Daoy (cell line): ENCODE measurements at places on chromosomes 12 and 14. TPM values are rescaled to one million over a fixed set of nuclear protein-coding genes. Genes with fewer than 3 reads are reported as not detected.

- DNase-seq = peak; percentile 61
These were observed 22.2 kb upstream of the GPR132 start for GRCh38 chr14:105087308-105087962.

DNA sequence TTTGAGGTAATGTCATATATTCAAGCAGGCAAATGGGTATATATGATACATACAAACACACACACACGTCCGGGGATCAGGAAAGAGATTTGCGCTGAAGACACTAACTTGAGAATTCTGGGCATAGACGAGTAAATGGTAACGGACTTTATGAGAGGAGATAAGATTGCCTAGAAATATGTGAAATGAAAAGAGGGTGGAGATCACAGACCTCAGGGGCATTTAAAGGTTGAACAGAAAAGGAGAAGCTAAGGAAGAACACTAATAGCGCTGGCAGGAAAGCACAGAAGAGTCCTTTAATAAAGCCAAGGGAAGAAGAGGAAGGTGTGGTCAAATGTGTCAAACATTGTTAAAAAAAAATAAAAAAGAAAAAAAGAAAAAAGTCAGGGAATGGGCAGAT, 13.1 kb downstream of the CRY1 start:
- no peak for DNase-seq

DNA sequence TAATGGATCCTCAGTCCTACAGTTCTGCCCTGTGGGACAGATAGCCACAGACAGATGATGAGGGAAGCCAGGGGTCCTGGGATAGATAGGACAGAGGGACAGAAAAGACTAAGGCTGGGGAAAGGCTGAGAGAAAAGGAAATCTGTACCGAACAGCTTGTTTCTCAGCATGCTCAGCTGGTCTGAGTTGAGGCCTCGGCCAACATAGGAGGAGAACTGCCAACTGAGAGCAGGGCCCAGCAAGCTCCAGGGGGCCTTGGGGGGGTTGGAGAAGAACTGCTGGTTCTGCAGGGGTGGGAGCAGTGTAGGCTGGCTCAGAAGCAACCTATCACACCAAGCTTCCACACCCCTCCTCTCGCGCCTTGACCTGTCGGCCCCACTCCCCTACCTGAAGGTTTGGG, 10.1 kb downstream of the IL23A start:
- DNase-seq = no peak

DNA sequence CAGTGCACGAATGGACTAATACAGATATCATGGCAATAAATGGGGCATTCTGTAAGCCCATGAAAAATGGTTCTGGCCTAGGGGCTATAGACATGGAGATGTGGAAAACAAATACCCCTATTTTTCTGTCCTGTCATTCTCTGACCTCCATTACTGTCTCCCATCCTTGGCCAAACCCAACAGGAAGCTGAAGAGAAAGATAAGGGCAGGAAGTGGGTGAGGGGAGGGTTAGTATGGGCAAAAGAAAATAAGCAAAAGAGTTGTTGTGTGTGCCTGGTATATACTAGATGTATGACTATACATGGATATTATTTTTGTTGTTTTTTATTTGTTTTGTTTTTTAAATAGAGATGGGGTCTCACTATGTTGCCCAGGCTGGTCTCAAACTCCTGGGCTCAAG, 339.3 kb downstream of the PCNX1 start:
- no peak for DNase-seq

GRCh38 chr14:43003845-43004244, 1397.2 kb downstream of the LRFN5 start:
- no peak for DNase-seq

- no peak for DNase-seq
These were observed 7.0 kb downstream of the RNASE10 start for GRCh38 chr14:20512177-20512905.

GRCh38 chr12:121391619-121392324, 8.1 kb upstream of the RNF34 start:
- DNase-seq = peak; percentile 25

DNA sequence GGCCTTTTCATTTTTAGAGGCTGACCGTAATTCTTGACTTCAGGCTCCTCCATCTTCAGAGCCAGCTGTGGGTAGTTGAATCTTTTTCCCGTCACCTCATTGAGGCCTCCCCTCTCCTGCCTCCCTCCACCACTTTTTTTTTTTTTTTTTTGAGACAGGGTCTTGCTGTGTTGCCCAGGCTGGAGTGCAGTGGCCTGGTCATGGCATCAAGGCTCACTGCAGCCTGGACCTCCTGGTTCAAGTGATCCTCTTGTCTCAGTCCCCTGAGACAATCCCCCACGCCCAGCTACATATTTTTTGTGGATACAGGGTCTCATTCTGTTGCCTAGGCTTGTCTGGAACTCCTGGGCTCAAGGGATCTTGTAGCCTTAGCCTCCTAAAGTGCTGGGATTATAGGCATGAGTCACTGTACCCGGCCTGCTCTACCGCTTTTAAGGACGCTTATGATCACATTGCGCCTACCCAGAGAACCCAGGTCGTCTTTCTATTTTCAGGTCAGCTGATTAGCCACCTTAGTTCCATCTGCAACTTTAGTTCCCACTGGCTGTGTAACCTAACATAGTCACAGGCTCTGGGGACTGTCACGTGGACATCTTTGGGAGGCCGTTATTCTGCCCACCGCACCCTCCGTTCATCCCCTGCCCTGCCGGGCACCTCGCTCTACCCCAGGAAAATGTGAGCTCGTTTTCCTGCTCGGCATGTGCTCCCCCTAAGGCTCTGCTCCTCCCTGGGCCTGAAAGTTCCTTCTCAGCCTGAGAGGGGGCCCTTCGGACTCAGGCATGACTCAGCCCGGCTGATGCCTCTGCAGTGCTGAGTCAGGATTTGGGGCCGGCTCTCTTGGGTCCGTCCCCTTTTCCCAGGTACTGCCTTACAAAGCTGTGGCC, 13.4 kb downstream of the TNFAIP2 start:
- peak; percentile 83 for DNase-seq

- no peak for DNase-seq
These were observed 37.1 kb downstream of the CMKLR1 start for GRCh38 chr12:108302016-108302402.

- DNase-seq = no peak
These were observed 2.9 kb downstream of the ABHD12B start for GRCh38 chr14:50874757-50875156.

GRCh38 chr12:29725587-29726320, 58.0 kb downstream of the TMTC1 start:
- peak; percentile 13 for DNase-seq

- DNase-seq = no peak
These were observed 14.1 kb downstream of the P2RX2 start for GRCh38 chr12:132632521-132633228.

DNA sequence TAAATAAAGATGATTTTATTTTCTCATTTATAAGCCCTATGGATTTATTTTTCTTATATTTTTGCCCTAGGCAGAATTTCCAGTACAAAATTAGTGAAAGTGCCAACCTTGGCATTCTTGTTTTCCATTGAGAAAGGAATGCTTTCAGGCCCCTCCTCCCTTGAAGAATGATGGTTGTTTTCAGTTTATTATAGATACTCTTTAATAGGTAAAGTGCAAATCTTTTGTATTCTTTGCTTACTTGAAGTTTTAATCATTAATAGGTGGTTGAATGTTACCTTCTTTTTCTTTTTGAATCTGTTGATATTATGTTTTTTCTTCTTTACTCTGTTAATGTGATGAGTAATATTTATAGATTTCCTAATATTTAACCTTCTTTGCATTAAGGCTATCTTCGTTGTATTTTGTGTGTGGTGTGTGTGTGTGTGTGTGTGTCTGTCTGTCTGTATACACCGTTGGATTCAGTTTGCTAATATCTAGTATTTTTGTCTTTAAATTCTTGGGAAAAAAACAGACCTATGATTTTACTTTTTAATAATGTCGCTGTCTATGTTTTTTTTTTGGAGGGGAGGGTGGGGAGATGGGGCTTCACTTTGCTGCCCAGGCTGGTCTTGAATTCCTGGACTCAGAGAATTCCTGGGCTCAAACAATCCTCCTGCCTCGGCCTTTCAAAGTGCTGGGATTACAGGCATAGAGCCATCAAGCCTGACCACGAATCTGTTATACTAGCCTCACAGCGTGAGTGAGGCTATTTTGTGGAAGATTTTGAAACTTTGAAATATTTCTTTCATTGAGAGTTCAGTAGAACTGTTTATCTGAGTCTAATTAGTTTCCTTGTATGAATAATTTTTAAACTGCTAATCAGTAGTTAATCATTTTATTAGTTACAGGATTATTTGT, 13.5 kb downstream of the SRGAP1 start:
- no peak for DNase-seq

DNA sequence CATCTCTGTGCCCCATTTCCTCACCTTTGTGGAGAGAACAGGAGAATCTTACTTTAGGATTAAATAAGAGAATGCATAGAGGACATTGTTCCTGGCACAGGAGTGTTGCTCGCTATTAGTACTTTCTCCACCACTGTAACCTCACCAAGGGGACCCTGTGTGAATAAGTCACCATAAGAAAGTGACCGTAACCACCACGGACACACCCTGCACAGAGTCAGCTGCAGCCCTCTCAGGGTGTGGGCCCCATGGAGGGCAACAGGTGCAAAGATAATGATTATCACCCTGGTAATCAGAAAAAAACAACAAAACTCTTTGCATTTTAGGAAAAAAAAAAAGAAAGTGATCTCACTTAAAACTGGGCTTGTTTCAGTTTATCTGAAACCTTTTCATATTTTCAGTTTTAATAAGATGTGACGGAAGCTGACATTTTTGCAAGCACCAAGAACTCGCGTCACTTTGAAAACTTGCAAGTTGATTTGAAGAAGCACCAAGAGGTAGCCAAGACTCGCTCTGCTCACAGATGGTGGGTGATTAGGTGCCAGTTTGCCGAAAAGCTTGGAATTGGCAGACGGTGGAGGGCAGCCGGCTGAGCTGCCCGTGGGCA, 87.0 kb upstream of the VRK1 start:
- DNase-seq = no peak

- peak; percentile 8 for DNase-seq
These were observed 6.8 kb downstream of the FAM161B start for GRCh38 chr14:73943083-73943482.

GRCh38 chr12:121120323-121120722, 12.4 kb upstream of the P2RX7 start:
- DNase-seq = no peak

GRCh38 chr14:94051115-94051514, 25.0 kb downstream of the OTUB2 start:
- DNase-seq = peak; percentile 35

DNA sequence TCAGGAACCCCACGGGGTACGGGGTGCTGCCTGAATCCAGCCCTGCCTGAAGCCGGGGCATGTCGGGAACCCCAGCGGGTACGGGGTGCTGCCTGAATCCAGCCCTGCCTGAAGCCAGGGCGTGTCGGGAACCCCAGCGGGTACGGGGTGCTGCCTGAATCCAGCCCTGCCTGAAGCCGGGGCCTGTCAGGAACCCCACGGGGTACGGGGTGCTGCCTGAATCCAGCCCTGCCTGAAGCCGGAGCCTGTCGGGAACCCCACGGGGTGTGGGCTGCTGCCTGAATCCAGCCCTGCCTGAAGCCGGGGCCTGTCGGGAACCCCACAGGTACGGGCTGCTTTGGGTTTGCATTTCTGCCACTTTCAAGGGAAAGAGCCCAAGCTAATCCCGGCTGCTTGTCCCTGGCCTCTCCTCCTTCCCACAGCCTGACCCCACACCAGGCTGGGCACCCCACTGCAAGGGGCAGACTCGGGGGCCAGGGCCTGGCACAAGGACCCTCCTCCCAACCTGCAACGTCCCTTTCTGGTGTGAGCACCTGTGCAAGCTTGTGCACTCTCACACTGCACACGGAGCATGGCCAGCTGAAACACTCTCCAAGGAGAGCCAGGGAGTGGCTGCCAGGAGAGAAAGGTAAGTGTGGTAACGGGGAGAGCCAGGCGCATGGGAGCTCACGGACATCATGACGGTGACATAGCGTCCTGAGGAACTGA, 5.6 kb upstream of the FBRSL1 start:
- no peak for DNase-seq

DNA sequence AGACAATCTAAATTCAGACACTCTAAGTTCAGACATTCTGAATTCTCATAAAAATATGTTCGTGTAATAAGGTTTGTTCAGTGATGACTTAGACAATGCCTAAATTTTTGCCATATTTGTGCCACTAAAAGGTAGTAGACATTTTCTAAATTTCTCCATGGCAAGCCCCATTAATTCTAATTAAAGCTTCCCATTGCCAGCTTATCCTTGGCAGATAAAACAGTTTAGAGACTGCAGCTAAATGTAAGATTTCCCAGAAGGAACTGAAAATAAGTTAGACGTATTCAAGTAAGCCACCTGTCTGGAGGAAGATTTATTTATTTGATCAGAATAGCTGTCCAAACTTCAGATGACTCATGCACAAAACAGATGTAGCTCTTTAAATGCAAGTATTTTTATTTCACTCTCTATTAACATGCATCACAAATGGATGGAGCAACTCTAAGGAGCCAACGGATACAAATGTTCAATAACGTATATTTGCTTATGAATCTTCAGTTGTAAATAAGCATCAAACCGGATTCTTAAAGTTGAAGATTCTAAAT, 130.4 kb downstream of the SLC2A13 start:
- no peak for DNase-seq

DNA sequence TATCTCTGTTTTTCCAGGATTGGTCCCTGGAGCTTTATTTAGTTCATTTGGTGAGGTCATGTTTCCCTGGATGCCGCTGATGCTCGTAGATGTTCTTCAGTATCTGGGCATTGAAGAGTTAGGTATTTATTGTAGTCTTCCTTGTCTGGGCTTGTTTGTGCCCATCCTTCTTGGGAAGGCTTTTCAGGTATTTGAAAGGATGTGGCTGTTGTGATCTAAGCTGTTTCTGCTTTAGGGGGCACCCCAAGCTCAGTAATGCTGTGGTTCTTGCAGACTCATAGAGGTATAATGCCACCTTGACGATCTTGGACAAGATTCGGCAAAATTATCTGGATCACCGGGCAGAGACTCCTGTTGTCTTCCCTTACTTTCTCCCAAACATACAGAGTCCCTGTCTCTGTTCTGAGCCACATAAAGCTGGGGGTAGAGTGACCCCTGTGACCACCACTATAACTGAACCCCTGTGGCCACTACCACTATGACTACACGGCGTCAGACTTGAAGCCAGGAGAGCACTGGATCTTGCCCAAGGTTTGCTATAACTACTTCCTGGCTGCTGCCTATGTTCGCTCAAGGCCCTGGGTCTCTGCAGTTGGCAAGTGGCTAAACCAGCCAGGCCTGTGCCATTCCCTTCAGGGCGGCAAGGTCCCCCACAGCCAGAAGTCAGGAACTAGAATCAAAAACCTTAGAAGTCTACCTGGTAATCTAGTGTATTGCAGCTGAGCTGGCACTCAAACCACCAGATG, 40.9 kb downstream of the FGD4 start:
- DNase-seq = no peak

RFX4 gene
- not detected in 2 replicates for total RNA-seq

MGP gene
- total RNA-seq = 39.0 and 76.2 TPM in 2 replicates

BDKRB2 gene
- total RNA-seq = 4.6 and 8.5 TPM in 2 replicates

PMEL gene
- 0.06 and 0.12 TPM in 2 replicates for total RNA-seq

FLRT2 gene
- 0.03 and 0.86 TPM in 2 replicates for total RNA-seq

CCDC196 gene
- not detected in 2 replicates for total RNA-seq

DCP1B gene
- total RNA-seq = 7.6 and 8.3 TPM in 2 replicates

BCAT1 gene
- 101 and 104 TPM in 2 replicates for total RNA-seq

TPH2 gene
- total RNA-seq = not detected in 2 replicates

HIF1A gene
- 258 and 272 TPM in 2 replicates for total RNA-seq

TDRD9 gene
- not detected in 2 replicates for total RNA-seq

CLEC4D gene
- total RNA-seq = not detected in 2 replicates

TMEM132C gene
- total RNA-seq = 0.42 TPM in 1 of 2 replicates, not detected in the other

TMTC1 gene
- total RNA-seq = 4.3 and 6.7 TPM in 2 replicates

DTX3 gene
- 12.3 and 12.7 TPM in 2 replicates for total RNA-seq

CELA1 gene
- total RNA-seq = not detected in 2 replicates
